ENCODE measurements at places on chromosomes 13 and 19.

GRCh38 chr13:76707360-76707759 is 178.8 kb downstream of the KCTD12 start:
- DNase-seq: no peak

DNA sequence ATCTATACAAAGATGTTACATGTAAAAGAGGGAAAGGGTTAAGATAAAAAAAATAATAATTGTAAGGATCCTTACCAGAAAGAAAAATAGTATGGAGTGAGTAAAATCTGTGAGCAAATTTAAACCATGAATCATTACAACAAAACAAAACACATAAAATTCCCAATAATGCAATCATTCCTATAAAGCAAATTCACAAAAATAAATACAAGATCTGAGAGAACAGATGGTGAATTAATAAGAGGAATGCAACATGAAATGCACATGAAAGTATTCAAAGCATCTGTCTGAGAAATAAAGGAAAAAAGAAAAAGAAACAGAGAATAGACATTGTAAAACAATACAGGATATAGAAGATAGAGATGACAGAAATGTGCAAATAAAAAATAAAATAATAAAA is 681.5 kb upstream of the KLHL1 start:
- no peak for DNase-seq

DNA sequence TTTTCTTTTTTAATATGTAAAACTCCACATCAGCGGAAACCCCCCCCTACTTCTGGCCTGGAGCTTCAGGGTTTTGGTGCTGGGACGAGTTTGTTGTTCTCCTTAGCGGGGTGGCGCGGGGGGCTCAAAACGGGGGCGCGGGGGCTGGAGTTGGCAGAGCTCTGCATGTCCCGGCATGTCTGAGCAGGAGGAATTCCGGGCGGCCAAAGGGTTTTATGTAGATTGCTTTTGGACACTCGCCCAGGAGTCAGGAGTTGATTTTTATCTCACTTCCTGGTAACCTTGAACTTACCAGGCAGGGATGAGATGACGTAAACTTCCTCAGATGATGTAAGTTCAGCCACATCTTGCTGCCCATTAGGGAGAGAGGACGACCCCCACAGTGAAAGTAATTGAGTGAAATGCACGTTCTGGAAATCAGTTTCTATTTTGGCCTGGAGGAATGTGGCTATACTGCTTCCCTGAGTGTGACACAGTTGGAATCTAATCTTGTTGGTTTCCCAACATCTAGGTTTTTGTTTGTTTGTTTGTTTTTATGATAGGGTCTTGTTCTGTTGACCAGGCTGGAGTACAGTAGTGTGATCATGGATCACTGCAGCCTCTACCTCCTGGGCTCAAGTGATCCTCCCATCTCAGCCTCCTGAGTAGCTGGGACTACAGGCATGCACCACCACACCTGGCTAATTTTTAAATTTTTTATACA is 21.0 kb upstream of the GDF15 start:
- no peak for DNase-seq

- no peak for DNase-seq
Observed at GRCh38 chr13:30499338-30499737, 33.6 kb upstream of the HMGB1 start.

GRCh38 chr19:58042495-58043340 is 8.9 kb downstream of the ZSCAN1 start:
- DNase-seq: no peak

DNA sequence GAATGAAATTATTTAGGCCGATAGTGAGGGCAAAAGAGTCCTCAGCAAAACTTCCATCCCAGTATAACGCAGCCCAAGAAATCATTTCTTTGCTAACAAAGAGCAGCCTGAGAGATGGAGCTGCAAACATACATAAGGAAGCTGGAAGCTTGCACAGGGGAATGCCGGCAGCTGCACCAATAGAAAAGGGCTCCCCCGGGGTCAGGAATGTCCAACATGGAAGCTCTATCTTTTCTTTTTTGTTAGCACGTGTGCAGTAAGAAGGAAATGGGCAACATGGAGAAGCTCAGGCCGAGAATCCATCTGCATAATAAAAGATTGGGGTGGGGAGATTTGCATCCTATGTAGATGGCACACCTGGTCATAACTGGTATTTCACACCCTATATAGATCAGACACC is 1363.5 kb upstream of the PCDH20 start:
- DNase-seq: no peak

DNA sequence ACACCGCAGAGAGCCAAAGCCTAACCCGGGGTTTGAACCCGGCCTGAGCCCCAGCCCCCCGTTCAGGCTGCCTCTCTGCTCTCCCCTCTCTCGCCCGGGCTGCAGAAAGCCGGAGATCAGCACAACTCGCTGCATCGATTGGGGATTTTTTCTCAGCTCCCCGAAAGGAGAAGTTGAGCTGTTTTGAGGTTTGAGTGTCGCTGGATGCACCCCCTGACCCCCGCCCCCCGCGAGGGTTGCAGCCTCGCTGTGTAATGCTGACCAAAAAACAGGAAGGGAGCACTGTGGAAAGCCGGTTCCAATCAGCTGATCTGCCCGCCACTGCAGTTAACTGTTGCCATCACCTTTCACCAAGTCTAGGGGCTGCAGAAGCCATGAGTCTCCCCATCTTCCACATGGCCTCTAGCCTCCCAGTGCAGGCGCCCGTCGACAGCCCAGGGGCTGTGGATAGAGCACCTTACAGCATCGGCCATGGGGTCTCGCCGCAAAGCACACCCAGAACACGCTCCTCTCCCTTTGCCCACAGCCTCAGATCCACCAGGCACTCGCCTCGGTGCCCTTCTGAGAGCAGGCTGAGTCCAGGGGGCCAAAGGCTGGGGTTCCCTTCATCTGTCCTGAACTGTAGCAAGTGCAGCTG is 34.5 kb downstream of the MYO9B start:
- DNase-seq: no peak

All from stimulated activated CD4-positive, alpha-beta T cell treated with anti-CD3 and anti-CD28 coated beads, Interleukin-4, amount 100 ng/mL, for 24 hours (primary cell).